Activated T-helper 1 cell treated with Interleukin-2 at 50 U/mL for 16 hours (primary cell): ENCODE measurements at places on chromosomes 2 and 18.

- DNase-seq = no peak
Observed at GRCh38 chr18:66734451-66734850, 130.6 kb upstream of the CDH19 start.

GRCh38 chr2:232869138-232870017 lies 686 bp upstream of the SNORC start:
- DNase-seq = no peak

- DNase-seq = no peak
Observed at GRCh38 chr2:30178618-30179434, 32.0 kb downstream of the YPEL5 start.

- DNase-seq = no peak
Observed at GRCh38 chr2:69088466-69088865, 75.5 kb downstream of the ANTXR1 start.

DNA sequence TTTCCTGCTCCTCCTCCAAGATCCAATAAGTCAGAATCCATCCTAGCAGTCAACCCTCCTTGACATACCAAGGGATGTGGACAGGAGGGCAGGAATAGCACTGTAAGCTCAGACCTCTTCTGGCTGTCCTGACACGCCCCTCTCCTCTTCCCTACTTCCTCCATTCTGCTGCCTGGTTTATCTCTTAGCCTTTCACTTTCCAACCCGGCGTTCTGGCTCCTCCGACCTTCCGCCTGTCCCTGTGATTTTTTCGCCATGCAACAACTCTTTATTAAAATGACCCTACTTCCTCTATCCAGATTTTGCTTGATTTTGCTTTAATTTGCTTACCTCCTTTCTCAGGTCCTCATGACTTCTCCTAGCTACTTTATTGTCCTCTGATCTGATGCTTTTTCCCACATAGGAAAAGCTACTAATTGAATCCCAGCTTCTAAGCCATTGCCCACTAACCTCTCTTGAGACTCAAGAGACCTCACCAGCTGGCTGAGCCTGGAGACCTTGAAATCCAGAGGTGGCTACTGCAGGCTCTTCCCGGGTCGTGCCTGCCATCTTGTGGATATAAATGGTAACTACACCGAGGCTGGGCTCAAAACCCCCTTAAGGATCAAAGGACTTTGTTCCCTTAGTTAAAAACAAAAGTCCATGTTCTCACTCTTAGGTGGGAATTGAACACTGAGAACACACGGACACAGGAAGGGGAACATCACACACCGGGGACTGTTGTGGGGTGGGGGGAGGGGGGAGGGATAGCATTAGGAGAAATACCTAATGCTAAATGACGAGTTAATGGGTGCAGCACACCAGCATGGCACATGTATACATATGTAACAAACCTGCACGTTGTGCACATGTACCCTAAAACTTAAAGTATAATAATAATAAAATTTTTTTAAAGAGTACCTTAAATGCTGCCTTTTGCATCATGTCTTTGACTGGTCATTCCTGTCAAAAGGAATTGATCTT lies 139.4 kb downstream of the AKAIN1 start:
- no peak for DNase-seq

GRCh38 chr18:3720818-3721545 lies 271.0 kb downstream of the TGIF1 start:
- DNase-seq = no peak
